Kidney glomerular epithelial cell (primary cell): ENCODE measurements at places on chromosomes 6 and 20.

DNA sequence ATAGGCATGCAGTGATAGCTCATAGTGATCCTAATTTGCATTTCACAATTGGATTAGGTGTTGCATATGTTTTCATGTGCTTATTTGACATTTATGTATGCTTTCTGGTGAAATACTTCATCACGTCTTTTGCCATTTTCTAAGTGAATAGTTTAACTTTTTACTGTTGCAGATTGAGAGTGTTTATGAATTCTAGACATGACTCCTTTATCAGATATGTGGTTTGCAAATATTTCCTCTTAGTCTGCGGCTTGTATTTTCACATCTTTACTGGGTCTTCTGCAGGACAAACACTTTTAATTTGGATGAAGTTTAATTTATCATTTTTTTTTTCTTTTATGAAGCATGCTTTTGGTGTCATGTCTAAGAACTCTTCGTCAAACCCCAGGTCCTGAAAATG is 39.2 kb downstream of the CCN2 start:
- no peak for DNase-seq

DNA sequence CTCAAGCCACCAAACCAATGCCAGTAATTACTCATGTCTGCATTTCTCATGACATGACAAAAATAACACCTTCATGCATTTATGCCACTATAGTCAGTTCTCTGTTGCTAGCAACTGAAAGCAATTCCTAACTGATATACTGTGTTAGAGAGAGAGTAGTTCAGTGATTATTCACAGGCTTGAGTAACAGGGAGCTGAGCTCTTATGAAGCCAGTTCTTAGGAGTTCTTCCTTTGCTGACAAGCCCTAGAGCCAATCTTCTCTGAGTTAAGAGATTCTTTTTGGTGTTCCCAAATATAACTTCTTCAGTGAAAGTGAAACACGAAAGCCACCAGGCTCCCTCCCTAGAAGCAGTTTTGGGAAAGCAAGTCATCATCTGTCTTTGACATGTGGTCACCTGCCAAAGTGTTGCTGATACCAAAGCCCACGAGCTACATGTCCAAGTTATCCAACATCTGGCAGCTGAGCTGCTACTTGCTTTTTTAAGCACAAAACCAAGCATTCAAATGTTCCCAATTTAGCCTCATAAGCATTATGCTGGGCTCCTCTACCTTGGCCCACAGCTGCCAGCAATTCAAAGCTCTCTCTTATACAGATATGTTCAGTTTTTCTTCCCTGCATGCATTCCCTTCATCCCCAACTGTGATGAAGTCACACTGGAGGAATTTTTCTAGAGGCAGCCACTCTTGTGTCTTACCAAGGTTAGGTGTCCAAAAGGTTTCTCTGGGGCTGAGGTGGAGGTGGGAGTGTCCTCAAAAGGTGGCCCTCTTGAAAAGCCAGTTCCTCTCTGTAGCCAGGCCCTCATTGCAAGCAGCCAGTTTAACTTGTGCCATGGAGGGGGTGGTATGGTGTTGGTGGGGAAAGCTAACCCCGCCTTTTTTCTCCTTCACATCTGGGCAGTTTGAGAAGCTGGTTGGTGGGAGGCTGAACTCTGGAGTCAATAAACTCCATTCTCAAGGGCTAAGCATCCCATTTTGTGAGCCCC is 92.7 kb upstream of the ARMC2 start:
- DNase-seq: no peak

GRCh38 chr6:4613381-4613780 is 162.8 kb upstream of the CDYL start:
- no peak for DNase-seq

DNA sequence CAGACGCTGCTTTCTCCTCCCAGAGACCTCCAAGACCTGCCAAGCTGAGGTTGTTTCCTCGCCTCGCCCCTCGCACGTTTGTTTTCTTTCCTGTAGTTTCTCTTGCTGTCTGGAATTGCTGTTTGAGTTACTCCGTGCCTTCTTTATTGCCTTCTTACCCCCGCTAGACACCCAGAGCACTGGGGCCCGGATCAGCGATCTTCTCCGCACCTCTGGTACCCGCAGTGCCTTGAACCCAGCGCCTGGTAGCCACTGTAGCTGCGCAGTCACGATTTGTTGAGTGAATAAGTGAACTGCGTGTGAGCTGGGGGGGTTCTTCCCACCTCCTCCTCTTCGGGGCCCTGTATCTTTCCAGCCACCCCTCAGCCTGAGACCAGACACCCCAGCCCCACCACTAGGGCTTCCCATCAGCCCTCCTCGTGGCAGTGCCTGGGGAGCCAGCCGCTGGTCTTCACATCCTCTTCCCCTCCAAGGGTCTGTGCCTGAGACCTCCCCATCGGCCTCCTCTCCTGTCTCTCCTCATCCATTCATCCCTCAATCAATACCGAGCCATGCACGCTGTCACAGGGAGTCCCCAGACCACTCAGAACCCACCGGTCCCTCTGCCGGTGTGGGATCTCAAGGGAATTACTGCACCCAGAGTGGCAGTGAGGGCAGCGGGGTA is 849 bp upstream of the BMP7 start:
- no peak for DNase-seq

- DNase-seq: peak; percentile 57
Measured at GRCh38 chr20:31684153-31685015, 38.3 kb downstream of the BCL2L1 start.

- DNase-seq: no peak
Measured at GRCh38 chr6:90729057-90729456, 142.2 kb upstream of the MAP3K7 start.

DNA sequence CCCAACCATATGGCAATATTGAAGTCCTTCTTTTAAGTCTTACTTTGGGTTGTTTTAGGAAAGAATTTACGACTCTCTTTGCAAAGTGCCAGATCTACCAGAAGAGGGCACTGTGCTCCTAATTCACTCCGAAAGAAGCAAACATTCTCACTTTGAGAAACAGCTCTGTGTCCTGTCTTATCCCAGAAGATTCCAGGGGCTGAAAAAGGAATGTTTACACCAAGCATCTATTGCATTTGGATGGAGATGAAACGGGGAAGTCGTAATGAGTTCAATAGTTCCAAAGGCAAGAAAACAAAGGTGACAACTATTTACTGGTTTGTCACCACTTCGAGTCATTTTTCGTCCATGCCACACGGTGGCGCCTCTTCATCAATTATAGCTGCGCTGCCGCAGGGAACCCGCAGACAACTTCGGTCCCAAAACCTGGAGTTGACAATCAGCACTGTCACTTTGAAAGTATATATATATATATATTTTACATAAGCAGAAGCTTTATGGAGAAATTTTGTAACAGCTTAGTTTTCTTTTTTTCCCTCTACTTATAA is 121.6 kb downstream of the MOXD1 start:
- peak; percentile 84 for DNase-seq

GRCh38 chr20:19212821-19213502 is 520 bp downstream of the SLC24A3 start:
- DNase-seq: no peak

DNA sequence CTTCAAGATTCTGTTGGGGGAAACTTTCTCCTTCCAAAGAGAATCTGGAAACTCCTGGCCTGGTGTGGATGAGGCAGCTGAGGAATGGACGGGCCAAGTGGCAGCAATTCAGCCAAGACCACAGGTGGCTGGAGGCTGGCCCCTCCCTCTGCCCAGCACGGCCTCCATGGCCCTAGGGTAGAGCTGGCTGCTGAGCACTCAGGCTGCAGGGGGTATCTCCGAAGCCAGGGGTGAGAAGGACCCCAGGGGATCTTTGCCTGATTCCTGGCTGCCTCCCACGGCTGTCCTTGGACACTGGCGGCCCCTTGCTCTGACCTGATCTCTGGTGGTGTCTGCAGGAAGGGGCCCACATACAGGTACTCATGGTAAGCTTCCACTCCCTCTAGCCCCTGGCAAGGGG is 39.0 kb downstream of the GRM4 start:
- no peak for DNase-seq

GRCh38 chr20:56628873-56629463 is at the start of gene TFAP2C:
TFAP2C (plus strand) TSS chr20:56629306; CDS start chr20:56629545, 239 bp downstream.
- peak; percentile 32 for DNase-seq

GRCh38 chr6:116386581-116387299 is 16.0 kb downstream of the DSE start:
- DNase-seq: peak; percentile 41

- DNase-seq: no peak
Measured at GRCh38 chr20:6618051-6618450, 149.4 kb upstream of the BMP2 start.
